Activated CD8-positive, alpha-beta memory T cell treated with anti-CD3 and anti-CD28 coated beads, Interleukin-2, amount 50 U/mL, for 48 hours (primary cell): ENCODE measurements at places on chromosomes 16 and 17.

- DNase-seq = no peak
Measured at GRCh38 chr17:20282526-20283308, 184.6 kb downstream of the LGALS9B start.

DNA sequence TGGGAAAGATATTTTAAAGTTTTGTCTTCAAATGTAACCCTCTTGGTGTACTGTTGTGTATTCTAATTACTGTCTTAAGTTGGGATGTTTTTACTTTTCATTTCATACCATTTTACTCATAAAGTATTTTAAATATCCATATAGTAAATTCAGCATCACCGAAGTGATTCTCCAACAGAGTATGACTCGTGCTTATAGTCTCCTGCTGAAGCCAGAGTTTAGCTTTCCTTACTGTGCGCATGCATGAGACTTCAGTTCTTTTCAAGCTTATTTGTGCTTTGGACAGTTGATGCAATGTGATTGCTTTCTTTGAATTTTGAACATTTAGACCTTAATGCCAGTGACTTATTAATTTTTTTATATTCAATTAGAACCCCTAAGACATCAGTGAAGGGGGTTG, 7.4 kb upstream of the VPS35L start:
- DNase-seq = no peak

DNA sequence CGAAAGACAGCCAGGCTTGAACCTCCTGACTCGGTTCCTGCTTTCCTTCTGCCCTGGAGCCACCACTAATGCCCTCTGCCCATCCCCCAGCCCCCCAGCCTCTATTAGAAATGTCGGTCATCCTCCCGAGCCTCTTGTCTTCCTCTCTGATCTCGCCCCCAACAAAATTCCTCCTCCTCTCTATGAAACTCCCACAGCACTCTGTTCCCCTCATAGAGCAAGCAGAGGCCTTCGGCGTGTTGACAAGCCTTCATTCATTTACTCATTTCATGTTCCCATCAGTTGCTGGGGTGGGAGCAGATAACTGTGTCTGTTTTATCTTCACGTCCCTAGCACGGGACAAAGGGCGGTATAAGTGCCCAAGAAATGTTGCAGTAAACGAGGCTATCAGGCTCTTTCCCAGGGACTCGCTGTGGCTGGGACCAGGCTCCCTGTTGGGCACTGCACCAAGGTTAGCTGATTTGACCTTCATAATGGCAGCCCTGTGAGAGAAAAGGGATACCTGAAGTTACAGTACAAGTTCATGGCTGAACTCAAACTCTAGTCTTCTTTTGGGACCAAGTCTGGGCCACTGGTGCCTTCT, 7.8 kb downstream of the FBXL19 start:
- no peak for DNase-seq

- DNase-seq = no peak
Measured at GRCh38 chr17:81302861-81303333, 7.8 kb upstream of the SLC38A10 start.

DNA sequence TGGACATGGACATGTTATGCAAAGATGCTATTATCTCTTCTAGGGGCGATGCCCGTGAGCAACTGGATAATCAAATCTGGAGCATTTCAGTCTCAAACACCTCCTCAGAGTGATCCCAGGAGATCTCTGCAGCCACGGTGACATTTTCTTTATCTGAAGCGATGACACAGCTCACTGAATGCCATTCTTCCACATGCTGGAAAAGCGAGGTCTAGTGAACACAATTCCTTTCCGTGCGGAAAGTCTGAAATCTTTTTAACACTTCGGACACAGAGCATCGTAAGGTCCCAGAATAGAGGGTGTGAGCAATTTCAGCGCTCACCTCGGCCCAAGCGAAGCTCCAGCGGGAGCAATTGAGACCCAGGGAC, 531 bp upstream of the HASPIN start:
- no peak for DNase-seq

GRCh38 chr17:17595755-17596154, 4.2 kb upstream of the PEMT start:
- DNase-seq = no peak

- no peak for DNase-seq
Measured at GRCh38 chr17:4073983-4074830, 68.6 kb downstream of the ZZEF1 start.

DNA sequence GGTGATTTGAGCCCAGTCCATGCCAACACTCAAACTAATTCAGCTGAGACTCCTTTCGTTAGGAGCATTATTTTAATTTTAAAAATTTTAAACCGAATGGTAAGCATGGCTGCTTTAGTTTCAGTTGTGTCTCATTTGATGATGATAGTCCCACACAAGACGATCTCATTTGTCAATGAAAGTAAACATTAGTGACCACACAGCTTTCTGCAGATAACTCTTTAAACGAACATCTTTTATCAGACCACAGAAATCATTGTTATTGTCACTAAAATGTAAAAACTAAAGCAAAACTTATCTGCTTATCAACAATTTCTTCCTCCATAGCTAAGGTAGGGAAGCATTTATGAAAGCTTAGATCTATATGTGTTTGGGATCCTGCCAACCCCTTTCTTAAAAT, 382.2 kb downstream of the ZFHX3 start:
- DNase-seq = no peak

GRCh38 chr17:57747221-57748017, 2.3 kb upstream of the CCDC182 start:
- no peak for DNase-seq

GRCh38 chr16:31036691-31037090, 3.3 kb downstream of the STX4 start:
- no peak for DNase-seq

- no peak for DNase-seq
Measured at GRCh38 chr17:32976131-32976530, 15.5 kb upstream of the SPACA3 start.

DNA sequence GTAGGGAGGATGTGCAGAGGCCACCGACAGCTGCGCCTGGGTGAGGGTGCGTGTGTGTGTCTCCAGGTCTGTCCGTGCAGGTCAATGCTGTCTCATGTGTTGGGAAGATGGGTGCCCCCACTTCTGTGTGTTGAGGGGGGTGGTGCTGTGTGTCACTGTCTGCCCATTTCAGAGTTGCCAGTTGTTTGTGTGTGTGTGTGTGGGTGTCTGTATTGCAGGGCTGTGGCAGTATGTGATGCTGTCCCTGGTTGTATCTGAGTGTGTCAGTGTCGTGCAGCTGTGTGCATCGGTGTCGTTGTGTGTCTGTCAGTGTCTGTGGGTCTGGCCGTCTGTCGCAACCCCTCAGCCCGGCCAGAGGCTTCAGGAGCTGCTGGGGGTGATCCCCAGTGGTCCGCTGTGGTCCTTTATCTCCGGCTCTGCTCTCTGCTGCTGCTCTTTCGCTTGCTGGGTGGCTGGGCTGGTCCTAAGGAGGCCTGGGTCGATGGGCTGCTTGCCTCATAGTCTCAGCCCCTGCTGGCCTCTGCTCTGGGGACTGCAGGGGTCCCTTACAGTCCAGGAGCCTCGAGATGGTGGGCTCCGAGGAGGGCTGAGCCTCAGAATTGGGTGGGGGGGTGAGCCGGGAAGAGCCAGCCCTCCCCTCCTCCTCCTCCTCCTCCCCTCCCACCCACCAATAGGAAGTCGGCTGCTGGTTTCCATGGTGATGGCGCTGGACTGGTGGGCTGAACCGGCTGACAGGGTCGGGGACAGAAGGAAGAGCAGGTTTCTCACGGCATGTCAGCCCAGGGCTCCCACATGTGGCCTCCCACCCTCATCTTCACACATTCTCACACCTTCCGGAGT, at the start of gene TSPOAP1:
TSS of gene TSPOAP1 (minus strand) at position 601 of the 840 bp plus-strand sequence. CDS start 875 bp downstream, outside the sequence.
- peak; percentile 97 for DNase-seq

GRCh38 chr16:79062336-79062735, 538.2 kb downstream of the MAF start:
- DNase-seq = no peak

DNA sequence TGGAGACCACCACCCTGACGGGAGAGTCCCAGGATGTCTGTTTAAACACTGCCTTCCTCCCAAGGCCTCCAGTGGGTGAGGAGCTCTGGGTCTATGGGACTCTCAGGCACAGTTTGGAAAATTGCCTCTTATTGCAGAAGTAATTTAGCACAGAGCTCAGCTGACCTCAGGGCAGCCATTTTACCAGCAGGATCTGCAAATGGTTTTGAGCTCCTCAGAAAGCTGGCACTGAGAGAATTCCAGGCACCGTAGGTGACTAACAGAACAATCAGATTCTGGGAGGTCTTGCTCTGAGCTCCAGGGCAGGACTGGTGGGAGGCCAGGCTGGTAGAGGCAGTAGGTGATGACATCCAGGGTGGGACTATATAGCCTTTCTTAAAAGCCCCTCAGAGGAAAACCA, 17.3 kb upstream of the C16orf74 start:
- no peak for DNase-seq

DNA sequence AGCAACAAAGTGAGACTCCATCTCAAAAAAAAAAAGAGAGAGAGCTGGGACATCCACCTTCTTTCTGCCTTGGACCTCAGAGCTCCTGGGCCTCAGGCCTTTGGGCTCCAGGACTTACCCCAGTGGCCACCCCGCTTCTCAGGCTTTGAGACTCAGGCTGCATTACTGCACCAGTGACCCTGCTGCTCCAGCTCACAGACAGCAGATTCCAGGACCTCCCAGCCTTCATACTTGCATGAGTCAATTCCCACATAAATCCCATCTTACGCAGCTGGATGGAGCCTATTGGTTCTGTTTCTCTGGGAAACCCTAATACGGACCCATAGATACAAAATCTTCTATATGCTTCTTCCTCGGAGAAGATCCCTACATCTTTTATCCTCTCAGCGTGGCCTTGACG, 2.1 kb upstream of the CEP295NL start:
- no peak for DNase-seq

DNA sequence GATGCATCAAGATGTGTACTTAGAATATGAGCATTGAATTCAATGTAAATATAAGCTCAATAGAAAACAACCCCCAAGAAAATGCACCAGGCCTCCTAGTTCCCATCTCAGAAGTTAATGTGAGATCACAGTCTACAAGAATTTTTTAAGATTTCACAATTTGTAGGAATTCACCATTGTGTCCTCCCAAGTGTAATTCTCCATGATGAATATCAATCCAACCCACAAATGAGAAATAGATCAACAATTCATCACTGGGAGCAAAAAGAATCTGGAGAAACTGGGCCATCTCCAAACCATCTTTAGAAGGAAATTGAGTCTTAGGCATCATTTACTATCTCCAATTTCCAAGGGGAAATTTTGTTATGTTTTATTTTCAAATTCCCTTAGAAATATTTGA, 310.5 kb upstream of the GOT2 start:
- no peak for DNase-seq

DNA sequence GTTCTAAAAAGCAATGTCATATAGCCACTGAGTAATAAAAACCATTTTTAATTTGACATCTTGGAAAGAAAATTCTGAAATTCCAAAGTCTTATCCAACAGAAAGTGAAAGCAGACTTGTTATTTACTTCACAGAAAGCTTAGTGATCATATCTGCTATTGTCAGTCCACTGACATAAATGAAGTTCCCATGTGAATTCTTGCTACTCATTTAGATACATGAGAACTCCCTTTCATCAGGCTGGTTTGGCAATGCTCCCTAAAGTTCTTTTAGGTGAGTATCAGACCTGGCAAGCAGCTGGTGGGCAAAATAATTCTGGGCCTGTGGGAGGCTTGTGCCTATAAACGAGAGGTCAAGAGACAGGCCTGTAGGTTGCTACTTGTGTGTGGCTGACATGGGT, 23.4 kb downstream of the NME2 start:
- no peak for DNase-seq

DNA sequence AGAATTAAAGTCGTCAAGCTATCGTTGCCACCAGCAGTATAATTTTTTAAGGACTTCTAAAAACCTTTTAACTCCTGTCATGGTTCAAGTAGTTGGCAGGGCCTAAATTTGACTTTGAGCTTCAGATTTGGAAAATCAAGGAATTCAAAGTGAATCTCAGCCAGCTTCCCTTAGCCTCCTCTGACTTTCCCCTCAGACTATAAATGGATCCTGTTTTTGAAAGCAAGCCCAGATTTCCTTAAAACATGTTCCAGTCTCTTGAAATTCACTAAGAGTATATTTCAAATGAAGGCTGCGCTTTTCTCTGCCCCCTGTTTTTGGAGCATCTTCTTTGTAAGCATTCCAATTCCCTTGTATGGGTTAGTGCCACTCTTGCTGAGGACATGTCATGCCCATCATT, 101.8 kb upstream of the CDH8 start:
- no peak for DNase-seq

DNA sequence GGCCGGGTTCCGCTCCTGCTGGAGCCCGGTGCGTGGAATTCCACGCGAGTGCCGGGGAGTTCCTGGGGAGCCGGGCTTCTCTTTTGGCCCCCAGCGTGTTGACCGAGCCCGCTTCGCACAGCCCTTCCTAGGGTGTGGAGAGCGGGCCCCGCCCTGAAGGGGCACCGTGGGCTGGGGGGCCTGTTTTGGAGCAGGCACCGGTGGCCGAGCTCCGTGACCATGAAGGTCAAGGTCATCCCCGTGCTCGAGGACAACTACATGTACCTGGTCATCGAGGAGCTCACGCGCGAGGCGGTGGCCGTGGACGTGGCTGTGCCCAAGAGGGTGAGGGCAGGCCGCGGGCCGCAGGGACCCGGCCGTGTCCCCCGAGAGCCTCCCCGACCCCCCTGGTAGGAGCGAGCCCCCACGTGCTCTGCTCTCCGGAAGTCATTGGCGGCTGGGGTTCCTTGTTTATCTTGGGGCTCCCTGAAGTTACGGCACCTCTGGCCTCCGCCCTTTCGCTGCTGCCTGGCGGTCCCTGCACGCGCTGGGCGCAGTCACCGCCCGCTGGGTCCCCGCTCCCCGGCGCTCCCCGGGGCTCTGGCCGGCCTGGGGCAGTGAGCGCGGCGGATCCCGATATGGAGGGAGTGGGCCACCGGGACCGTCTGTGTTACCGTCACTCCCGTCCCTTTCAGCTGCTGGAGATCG, 528 bp downstream of the HAGHL start:
- DNase-seq = no peak

GRCh38 chr17:75773808-75774470, 8.9 kb upstream of the GALK1 start:
- no peak for DNase-seq

- peak; percentile 91 for DNase-seq
Measured at GRCh38 chr17:76623271-76624146, 20.0 kb downstream of the ST6GALNAC1 start.

DNA sequence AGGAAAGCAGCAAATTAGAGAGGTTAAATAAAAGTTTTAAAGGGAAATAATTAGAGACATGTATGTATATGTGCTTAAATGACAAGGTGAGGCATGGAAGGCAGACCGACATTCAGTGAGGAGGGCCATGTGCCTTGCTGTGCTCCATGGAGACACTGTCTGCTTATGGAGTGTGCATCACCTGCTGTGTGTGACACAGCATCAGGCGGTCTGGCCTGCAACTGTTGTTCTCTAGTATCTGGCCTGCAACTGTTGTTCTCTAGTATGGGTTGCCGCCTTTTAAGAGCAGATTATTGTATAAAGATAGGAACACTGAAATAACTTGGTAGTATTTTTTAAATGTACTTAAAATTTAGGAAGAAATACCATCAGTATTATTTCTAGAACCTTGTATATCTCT, 225.1 kb downstream of the LGALS9B start:
- DNase-seq = no peak
